Fibroblast of gingiva (primary cell): ENCODE measurements at places on chromosomes 3 and 15.

- no peak for DNase-seq
These were observed 512.3 kb downstream of the ZNF385D start for GRCh38 chr3:21238661-21239060.

DNA sequence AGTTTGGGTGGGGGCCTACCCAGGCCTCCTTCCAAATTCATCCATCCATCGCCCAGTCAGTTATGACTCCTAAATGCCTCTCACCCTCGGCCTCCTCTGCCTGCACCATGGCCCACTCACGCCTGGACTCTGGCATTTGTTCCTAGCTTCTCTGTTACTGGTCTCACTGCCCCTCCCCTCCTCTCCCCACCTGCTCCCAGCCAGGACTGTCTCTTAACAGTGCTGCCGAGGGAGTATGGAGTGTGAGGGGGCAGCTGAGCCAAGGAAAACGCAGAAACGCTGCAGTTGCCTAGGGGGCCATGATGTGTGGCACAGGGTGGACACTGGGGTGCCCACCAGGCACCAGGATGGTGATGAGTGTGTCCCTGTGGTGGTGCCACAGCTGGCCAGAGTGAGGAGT, 3.1 kb downstream of the RCCD1 start:
- DNase-seq: no peak

- DNase-seq: peak; percentile 93
These were observed 43.0 kb upstream of the ABI3BP start for GRCh38 chr3:101036213-101036618.

DNA sequence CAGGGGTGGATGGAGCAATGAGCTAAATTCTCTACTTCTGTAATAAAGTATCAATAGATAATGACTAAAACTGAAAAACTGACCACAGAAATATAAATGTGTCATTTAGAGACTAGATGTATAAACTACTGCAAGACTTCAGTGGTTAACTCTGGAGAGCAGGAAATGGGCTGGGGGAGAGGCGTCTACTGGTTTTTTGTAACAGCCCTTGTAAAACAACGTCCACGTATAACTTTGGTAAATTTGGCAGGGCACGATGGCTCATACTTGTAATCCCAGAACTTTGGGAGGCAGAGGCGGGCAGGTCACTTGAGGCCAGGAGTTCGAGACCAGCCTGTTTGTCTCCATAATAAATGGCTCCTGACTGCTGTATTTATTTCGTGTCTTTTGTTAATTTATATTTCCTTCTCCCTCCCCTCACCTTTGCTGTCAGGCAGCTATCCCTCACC, 12.5 kb downstream of the RAB27A start:
- DNase-seq: no peak

DNA sequence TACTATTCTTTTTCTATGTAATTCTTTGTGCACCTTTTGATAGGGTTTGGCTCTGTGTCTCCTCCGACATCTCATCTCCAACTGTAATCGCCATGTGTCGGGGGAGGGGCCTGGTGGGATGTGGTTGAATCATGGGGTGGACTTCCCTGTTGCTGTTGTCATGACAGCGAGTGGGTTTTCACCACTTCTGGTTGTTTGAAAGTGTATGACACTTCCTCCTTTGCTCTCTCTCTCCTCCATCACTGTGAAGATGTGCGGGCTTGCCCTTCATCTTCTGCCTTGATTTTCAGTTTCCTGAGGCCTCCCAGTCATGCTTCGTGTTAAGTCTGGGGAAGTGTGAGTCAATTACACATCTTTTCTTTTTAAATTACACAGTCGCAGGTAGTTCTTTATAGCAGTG, 225.8 kb upstream of the DPPA4 start:
- no peak for DNase-seq

- no peak for DNase-seq
These were observed 18.8 kb upstream of the AMOTL2 start for GRCh38 chr3:134393074-134393473.

DNA sequence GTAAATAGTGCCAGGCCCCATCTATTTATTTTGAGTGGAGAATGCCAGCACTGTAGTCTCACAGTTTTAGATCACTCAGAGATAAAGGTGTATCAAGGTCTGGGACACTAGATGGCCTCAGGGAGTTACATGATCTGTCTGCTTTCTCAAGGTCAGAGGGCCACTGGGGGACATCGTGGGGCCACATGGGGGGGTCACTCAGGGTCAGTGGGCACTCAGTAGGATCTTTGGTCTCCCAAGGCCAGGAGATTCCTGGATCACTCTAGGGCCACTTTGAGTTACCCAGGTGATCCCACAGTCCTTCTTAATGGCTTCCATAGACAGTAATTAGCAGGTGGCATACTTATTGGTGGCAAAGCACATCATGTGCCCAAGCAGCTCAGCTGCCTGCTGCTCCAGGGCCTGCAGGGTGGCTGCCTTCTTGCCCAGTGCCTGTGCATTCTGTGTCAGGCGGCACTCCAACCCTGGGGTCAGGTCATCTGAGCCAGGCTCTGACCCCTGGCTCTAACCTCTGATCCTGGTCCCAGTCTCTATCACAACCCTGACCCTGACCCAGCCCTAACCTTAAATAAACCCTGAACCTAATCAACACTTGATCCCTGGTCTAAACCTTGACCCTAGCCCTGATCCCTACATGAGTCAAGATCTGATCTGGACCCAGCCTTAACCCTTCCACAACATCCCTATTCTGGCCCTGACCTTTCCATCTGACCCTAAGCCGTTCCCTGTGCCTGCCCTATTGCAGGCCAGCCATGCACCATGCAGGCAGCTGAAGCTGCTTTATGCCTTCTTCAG, 1.8 kb upstream of the LAMB2 start:
- DNase-seq: no peak
